Activated T-cell treated with anti-CD3 and anti-CD28 coated beads for 4 hours (primary cell): ENCODE measurements at places on chromosomes 2 and 18.

DNA sequence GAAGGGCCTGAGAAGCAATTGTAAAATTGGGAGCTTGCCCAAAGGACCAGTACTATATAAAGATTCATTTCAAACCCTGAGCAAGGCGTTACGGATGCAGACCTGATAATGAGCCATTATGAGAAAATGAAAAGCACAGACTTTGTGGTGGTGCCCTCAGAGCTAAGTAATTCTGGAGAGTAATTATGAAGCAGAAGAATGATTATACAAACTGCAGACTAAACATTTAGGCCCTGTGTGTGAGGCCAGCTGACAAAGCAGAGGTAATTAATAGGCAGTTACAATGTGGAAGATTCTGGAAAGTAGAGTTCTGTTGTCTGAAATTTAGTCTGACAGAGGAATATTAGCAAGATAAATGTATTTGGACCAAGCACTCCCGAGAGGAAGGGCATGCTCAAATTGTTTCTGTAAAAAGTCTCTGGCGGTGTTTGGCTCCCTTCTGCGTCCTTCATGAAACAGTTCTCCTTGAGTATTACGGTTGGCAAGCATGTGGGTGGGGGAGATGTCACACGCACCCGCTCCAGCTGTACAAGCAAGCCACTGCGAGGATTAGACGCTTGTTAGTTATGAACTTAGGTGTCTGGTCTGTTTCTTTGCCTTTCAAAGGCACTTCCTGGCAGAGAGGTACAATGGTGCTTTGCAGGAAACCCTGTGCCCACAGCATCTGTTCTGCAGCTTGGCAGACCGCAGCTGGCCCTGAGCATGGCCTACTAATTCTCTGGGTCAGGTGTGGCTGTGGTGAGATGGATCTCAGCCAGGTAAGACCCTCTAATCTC lies 45.5 kb downstream of the CDC42EP3 start:
- DNase-seq, result peak; percentile 42

DNA sequence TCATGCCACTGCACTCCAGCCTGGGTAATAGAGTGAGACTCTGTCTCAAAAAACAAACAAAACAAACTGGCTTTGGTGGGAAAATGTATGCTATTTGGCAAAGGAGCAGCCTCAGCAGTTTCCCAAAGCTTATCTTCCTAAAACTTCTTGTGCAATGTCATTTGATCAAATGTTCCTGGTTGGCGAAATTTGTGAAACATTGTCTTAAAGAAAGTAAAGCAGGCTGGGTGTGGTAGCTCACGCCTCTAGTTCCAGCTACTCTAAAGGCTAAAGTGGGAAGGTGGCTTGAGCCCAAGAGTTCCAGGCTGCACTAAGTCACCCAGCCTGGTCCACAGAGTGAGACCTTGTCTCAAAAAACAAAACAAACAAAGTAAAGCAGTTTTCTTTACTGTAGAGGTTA lies 17.3 kb upstream of the TAF4B start:
- DNase-seq, result no peak

- DNase-seq, result no peak
Measured at GRCh38 chr2:189199797-189200196, 20.2 kb upstream of the COL5A2 start.

DNA sequence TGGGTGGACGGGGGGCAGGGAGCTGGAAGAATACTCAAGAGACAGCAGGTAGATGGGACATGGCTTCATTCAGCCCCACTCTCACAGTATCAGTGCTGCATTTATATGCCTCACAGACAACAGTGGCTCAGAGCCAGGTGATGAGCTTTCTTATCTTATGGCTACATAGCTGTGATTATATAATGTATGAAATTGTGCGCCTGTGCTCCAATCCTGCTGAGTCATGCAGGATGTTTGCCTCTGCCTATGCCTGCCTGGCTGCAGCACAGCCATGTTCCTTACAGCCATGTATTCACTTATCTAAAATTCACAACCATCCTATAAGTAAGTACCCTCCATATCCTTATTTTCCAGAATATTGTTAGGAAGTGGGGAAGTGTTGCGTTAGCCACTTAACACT lies 37.7 kb upstream of the RNF103 start:
- DNase-seq, result no peak

GRCh38 chr18:45046228-45046627 lies 365.5 kb downstream of the SETBP1 start:
- DNase-seq, result no peak

- no peak for DNase-seq
Measured at GRCh38 chr18:55850904-55851303, 262.9 kb upstream of the TCF4 start.

- no peak for DNase-seq
Measured at GRCh38 chr2:148812306-148812705, 62.7 kb upstream of the KIF5C start.

GRCh38 chr2:128374001-128374710 lies 55.5 kb upstream of the HS6ST1 start:
- no peak for DNase-seq

- no peak for DNase-seq
Measured at GRCh38 chr2:204015118-204015843, 78.7 kb downstream of the ICOS start.

- DNase-seq, result no peak
Measured at GRCh38 chr2:167510071-167510759, 621.9 kb downstream of the XIRP2 start.
